ENCODE measurements at places on chromosomes 7 and 10.
A peak's percentile ranks its signal among the peaks of the same experiment; 100 is the strongest.

DNA sequence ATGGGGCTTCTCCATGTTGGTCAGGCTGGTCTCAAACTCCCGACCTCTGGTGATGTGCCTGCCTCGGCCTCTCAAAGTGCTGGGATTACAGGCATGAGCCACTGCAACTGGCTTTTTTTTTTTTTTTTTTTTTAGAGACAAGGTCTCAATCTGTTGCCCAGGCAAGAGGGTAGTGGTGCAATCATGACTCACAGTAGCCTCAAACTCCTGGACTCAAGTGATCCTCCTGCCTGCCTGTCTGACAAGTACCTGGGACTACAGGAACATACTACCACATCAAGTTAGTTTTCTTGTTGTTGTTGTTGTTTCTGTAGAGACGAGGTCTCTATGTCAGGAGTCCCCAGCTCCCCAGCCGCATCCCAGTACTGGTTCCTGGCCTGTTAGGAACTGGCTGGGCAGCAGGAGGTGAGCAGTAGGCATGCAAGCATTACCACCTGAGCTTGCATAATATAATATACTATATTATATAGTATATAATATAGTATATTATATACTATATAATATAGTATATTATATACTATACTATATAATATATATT, 55.7 kb downstream of the TPK1 start:
- no peak for DNase-seq

- DNase-seq = no peak
These were observed 72.3 kb downstream of the CLEC2L start for GRCh38 chr7:139595806-139596205.

DNA sequence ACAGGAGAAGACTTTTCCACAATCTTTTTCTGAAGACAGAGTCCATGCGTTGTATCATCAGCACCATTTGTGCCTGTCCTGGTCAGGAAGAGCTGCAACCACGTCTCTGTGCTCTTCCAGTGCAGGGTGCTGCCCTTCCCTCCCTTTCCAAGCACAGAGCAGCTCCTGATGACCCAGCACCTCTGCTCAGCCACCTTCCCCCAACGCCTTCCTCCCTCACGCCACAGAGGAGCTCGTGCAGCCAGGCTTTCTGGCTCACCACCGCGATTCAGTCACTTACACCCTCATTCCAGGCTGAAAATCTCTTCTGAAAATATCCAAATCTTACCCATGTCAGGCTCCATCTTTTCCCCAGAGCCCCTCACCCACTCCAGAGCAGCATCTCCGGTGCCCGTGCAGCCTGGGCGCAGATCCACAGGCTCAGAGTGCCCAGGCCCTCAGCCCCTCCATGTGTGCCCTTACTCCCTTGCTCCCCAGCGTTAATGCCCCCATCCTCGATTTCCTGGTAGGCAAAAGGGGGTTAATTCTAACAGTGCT, 181.5 kb downstream of the DIP2C start:
- no peak for DNase-seq

DNA sequence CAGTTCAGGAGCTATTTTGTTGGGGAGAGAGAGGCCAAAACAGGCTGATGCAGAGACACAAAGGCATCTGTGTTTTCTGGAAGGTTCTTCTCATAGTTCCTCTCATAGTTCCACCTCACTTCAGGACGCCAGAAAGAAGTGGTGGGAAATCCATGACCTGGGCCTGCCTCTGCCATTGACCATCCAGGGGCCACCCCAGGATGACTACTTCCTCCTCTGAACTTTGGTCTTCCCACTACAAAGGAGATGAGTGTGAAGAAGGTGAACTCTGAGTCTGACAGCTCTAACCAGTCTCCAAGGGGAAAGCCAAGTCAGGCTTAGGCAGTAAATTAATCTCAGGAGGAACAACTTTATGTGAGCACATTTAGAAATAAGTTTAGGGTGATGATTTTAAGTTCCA, 175.8 kb upstream of the TCF7L2 start:
- no peak for DNase-seq

GRCh38 chr10:48440771-48441170, 134.3 kb downstream of the MAPK8 start:
- no peak for DNase-seq

DNA sequence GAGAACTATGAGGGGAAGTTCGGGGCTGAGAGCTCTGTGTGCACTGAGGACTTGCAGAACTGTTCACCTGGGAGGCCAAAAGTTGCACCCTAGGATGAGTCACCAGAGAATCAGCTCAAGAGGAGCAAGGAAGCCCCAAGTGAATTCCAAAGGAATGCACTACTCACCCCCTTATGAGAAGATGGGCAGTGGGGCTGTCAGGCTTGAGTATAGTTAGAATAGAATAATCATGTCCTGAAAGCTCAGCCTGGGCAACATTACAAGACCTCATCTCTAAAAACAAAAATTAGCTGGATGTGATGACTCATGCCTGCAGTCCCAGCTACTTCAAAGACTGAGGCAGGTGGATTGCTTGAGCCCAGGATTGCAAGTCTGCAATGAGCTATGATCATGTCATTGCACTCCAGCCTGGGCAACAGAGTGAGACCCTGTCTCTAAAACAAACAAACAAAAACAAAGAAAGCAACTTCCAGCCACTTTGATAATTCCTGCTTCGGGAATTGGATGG, 30.0 kb downstream of the MAP3K8 start:
- peak; percentile 47 for DNase-seq

DNA sequence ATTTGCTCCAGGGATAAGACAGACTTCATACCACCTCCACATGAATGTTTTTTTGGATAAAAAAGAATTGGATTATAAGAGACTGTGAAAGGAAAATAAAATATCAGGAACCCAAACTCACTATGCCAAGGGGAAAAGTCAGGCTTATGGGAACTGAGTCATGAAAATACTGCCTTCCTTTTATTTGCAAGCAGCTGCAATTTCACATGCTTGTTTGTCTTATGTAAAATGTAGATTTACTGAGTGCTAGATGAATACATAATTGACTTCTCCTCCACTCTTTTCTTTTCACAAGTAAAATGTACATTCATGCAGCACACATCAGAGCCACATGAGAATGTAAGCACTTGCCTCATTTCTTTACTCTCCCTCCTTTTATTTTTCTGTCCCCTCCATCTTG, 940.8 kb upstream of the MBL2 start:
- no peak for DNase-seq

GRCh38 chr10:32253276-32253675, 93.7 kb downstream of the EPC1 start:
- DNase-seq = no peak

GRCh38 chr10:29865700-29866355, 193.6 kb downstream of the JCAD start:
- no peak for DNase-seq

- DNase-seq = peak; percentile 12
These were observed 6.0 kb downstream of the TEX47 start for GRCh38 chr7:88789480-88790064.

DNA sequence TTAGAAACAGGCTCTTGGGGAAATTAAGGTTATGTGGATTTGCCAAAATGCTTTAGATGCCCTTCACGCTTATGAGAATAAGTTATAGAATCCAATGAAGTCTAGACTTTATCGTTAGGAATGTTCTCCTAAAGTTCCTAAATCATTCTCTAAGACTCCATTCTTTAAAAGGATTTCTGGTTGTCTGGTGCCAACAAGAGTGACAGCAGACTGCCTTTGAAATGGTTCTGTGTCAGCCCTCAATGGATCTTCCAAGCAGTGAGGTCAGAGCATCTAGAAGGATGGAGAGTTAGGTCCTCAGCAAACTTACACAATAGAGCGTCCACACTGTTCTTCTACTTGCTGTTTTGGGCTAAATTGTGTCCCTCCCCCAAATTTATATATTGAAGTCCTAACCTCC, 473.3 kb downstream of the GATA3 start:
- DNase-seq = no peak

- DNase-seq = no peak
These were observed 1.4 kb downstream of the PTF1A start for GRCh38 chr10:23193435-23194074.

- DNase-seq = no peak
These were observed 20.2 kb upstream of the ELFN1 start for GRCh38 chr7:1649751-1650326.

- no peak for DNase-seq
These were observed 39.7 kb upstream of the STEAP4 start for GRCh38 chr7:88346357-88346756.
